ENCODE measurements at places on chromosomes 5 and 9.

DNA sequence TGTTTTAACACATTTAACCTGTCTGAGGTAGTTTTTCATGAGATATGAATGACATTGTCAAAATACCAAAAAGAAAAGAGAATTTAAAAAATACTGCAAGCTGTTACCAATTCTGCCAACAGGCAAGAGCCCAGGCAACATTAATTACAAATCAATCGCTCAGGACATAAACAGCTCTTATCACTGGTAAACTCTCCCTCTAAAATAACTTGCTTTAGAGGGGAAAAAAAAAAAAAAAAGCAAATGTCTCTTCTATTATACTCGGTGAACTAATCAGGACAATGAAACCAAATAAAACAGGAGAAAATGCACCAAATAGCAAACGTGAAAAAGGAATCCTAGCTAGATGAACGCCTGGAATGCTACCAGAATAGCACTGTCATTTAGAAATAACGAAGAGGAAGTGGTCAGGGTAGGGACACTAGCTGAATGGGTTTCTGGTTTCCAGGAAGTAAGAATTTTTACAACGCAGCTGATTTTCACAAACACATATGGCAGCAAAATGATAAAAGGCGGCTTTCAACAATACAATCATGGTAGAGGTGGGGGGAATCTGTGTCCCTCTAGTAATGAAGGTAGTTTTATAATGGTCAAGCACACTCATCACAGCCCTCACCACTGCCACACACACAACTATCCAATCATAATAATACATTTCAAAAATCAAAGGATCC lies 94.9 kb downstream of the DENND1A start:
- peak; percentile 52 for DNase-seq

DNA sequence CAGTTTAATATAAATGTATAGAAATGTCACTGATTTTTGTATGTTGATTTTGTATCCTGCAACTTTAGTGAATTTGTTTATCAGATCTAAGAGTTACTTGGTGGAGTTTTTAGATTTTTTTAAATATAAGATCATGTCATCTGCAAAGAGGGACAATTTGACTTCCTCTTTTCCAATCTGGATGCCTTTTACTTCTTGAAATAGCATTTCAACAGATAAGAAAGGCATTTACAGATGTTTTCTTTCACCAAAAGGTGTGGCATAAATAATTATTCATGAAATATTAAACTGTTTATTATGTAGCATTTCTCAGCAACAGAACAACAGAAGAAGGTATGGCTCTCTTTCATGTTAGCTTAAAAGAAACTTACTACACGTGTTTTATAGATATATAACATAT lies 34.9 kb upstream of the NIPBL start:
- DNase-seq = no peak

GRCh38 chr9:13674926-13675637 lies 395.6 kb upstream of the MPDZ start:
- DNase-seq = no peak

DNA sequence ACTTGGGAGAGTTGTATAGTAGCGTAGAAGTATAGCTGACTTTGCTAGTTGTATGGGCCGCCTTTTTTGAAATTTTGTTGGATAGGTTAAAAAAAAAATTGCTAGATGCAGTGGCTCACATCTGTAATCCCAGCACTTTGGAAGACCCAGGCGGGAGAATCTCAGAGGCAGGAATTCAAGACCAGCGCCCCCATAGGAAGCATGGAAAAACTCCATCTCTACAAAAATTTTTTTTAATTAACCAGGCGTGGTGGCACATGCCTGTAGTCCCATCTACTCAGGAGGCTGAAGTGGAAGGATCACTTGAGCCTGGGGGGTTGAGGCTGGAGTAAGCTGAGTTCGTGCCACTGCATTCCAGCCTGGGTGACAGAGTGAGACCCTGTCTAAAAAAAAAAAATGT lies 59.2 kb downstream of the SMC5 start:
- no peak for DNase-seq

DNA sequence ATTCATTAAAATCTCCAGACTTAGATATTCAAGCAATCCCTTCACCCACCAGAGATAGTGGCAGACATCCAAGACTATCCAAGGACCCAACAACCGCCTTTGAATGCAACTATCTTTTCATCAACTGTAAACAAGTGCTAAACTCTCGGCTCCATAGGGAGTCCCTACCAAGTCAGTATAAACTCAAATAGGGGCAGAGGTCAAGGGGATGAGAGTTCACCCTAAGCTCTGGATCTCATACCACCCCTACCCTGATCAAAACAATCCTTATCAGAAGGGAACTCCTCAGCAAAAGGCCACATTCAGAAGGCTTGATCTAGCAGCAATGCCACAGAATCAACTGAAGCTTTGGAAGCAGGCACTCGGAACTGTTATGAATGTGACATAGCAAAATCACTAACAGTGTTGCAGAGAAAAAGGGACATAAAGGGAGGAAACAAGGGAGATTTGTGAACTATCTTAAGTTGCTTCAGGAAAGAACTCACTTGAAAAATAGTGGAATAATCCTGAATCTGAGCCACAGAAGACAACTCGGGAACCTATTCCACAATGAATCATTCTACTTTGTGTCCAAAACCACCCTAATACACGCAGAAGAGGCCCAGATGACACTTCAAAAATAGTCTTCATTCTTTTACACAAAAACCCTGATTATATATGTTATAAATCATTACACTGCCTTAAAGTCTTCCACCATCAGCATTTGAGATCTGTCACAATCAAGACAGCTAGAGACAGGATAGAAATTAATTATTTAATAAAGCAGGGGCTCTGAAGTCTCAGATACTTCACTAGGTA lies 49.8 kb downstream of the NR6A1 start:
- peak; percentile 86 for DNase-seq

DNA sequence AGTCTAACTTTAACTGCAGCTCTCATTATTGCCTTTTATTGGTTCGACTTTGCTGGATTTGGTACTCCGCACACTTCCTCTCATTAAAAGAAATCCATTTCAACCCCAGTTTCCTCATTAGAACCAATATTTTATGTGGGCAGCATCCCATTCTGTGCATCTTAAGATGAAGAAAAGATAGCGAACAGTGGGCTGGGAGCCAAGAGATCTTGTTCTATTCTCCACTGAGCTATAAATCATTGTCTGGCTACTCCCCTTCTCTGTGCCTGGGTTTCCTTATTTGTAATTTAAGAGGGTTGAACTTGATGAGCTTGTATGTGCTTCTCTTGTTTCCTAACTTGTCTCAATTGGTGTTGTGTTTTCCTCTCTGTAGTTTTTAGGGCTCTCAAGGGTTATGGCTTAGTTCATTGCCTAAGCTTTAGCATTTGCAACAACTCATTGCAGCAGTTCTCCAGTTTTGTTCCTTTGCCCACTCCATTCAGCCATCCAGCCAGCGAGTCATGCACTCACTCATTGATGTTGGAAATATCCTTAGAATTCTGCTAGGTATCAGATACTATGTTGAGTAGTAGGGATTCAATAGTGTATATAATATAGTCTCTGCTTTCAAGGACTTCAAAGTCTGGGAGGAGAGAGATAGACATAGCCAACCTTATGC lies 273.3 kb upstream of the TNC start:
- peak; percentile 37 for DNase-seq

DNA sequence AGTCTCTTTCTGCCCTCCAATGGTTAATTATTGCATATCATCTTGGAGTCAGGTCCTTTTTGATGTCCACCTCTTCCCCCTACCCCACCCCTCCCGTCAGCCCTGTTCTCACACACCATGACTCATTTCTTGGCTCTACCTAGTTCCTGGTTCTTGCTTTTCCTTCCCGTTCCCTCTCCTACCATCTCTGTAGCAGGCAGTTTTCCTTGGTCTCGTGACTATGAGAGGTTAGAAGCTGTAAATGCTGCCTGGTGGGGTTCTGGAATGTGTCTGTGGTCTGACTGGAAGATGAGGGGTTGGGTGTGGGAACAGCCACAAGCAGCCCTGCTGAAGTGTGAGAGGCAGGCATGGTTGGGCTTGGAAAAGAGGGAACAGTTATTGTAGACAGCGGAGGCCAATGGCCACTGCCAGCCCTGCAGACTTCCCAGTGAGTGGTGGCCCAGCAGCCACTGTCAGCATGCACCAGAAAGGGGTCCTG lies 18.2 kb downstream of the SLC22A5 start:
- peak; percentile 100 for DNase-seq

DNA sequence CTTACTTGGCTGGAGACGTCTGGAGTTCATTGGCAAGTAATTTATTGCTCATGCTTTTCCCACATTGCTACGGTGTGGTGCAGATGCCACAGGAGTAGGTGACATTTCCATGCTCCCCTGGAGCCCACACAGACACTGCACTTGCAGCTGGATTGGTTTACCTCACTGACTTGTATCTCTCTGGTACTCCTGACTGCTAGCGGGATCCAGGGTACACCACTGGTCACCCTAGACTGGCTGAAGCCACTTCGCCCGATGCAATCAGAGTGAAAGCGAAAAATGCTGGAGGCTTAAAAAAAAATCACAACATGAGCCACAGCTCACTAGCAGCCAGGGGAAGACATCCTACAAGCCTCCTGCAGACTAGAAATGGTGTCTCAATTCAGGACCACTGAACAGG lies 32.6 kb upstream of the SLIT3 start:
- no peak for DNase-seq

DNA sequence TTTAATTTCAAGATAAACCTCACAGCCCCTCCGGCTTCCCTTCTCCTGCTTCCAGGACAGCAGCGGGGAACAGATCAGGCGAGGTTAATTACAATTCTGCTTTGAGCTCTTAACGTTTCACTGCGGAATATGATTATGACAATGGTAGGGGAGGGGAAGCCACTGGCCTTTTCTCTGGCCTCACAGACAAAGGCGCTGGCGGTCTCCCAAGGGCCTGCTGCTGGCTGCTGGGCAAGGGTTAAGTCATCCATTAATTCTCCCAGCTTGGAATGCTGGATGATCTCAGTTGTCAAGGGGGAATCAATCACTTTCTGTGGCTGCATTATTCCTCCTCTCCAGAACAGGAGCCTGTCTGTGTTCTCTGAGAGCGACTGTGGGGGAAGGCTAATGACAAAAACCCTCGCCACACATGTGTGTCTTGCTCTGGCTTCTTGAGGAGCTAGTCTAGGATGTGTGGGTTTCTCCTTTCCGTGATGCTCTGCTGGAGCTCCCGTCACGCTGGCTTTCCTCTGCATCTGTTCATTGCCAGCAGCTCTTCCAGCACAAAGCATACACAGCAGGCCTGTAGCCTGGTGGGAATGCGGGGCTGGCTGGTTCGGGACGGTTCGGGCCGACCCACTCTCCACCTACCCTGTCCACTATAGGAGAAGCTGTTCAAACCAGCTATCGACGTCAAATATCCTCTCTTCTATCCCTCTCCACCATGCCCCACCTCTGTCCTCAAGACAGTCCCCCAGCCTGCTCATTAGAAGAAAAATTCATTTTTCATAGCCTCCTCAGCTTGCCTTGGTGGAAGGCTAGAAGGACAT lies 82.8 kb downstream of the DCP2 start:
- DNase-seq = peak; percentile 96

DNA sequence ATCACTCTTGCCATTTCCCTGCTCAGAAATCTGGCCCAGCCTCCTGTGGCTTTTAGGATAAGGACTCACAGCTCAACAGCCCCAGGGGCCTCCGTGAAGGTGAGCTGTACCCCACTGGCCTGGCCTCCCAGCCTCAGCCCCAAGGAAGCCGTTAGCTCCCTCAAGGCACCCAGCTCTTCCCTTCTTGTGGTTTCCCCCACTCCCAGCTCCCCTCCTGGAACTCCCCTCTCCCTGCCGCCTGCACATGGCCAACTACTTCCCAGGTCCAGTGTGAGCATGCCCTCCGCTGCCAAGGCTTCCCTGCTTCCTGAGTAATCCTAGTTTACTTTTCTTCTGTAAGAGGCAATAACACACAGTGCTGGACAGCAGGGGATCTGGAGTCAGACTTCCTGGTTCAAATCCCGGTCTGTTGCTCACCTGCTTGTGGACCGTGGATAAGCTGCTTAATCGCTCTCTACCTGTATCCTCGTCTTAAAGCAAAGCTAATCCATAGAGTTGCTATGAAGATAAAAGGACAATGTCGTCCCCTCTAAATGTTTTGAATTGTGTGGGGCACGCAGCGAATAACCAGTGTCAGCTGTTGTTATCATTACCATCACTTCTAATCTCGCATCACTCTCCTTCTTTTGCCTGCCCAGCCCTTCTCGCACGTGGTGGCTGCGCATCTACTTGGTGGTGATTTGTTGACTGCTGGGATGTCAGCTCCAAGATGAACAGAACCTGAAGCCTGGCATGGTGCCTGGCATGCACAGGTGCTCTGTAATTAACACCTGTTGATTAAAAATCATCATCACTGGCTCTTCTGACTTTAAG lies 86.6 kb downstream of the C5orf15 start:
- DNase-seq = no peak

DNA sequence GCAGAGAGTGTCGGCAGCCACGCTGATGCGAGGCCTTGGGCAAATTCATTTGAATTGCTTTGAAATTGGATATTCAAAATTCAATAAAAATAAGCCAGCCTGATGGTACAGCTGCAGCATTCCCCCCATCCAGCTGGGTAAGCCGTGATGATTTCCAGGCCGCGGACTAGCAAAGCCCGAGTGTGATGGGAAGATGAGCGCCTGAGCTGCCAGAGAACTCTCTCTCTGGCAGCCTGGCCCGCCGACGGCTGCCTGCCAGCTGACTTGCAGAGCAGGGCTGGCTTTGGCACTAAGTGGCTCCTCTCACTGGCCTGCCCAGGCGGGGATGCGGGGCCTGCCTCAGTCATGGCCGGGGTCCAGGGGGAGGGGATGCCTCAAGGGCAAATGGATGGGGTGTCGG lies 268.3 kb upstream of the WWC1 start:
- peak; percentile 30 for DNase-seq

- no peak for DNase-seq
Observed at GRCh38 chr5:36655161-36655560, 48.8 kb downstream of the SLC1A3 start.

DNA sequence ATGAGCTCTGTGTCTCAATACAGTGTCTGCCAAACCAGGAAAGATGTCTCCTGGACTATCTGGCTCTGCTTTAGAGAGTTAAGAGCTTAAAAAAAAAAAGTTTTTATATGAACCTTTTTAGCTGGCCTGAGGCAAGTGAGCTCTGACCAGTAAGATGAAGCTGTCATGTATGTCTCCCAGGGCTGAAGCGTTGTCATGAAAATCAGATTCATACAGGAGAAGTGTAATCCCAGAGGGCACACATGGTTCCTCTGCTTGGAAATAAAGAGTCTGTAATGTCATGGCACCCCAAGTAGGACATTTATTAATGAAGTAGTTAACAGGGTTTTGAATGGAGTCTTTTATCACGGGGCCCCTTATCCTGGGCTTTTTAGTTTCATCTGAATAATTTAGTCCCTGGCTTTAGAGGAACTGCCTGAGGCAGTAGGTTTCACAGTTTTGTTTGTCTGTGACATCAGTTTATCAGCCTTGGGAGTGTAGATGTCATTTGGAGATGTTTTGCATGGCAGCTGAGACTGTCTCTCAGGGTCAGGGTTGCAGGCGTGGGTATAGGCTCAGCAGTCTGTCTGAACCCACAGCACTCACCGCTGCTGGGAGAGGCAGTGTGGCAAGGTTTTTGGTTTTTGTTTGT lies 223.3 kb downstream of the DIRAS2 start:
- no peak for DNase-seq

DNA sequence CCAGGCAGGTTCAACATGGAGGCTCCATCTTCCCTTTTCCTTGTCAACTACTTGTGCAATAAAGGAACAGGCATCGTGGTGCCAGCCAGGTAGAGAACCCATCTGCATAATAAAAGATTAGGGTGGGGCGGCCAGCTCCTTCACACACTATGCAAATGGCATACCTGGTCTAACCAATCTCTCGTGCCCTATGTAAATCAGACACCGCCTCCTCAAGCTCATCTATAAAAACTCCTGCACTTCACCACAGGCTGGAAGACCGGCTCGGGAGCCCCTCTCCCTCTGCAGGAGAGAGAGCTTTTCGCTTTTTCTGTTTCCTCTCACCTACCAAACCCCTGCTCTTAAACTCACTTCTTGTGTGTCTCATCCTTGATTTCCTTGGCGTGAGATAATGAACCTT lies 244.3 kb upstream of the PUM3 start:
- no peak for DNase-seq

Measured in fibroblast of skin of right biceps (primary cell).